ENCODE measurements at places on chromosomes 4 and X. TPM values are rescaled to one million over a fixed set of nuclear protein-coding genes. Genes with fewer than 3 reads are reported as not detected.
A peak's percentile ranks its signal among the peaks of the same experiment; 100 is the strongest.

DNA sequence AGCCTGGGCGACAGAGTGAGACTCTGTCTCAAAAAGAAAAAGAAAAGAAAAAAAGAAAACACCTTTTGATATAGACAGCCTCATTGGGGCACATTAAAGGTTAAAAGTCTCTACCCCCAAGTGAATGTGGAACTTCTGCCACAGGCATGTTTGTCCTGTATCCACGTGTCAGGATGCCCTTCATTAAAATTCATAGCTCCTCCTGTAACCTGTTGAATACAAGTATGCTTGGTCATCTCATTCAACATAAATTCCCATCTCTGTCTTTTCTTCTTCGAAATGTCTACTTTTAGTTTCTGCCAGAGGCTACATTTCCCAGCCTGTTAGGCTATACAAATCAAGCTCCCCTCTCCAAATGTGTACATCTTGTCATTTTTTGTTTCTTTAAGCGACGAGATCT, 25.8 kb downstream of the P2RY8 start:
- no peak for DNase-seq

EIF2S3 gene
- total RNA-seq, result 386 TPM

CXCL3 gene
- not detected for total RNA-seq

DNA sequence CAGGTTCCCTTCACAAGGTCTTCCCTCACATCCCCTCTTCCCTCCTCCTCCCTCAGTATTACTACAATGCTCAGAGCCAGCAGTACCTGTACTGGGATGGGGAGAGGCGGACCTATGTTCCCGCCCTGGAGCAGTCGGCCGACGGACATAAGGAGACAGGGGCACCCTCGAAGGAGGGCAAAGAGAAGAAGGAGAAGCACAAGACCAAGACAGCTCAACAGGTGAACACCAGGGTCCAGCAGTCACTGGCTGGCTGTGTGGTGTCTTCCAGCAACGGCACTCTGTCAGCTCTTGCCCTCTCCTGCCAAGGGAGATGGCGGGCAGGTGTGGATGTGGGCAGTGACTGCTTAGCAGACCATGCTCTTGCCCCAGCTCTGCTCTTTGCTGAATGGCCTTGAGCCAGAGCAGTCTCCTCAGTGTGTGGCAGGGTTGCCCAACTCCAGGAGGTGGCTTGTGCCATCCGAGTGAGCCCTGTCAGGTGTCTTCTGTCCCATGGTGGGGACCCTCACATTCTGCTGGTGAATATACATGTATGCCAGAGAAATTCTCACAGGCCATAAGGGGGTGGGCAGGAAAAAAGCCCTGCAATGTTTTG, 11.4 kb upstream of the UBA1 start:
- no peak for DNase-seq

DNA sequence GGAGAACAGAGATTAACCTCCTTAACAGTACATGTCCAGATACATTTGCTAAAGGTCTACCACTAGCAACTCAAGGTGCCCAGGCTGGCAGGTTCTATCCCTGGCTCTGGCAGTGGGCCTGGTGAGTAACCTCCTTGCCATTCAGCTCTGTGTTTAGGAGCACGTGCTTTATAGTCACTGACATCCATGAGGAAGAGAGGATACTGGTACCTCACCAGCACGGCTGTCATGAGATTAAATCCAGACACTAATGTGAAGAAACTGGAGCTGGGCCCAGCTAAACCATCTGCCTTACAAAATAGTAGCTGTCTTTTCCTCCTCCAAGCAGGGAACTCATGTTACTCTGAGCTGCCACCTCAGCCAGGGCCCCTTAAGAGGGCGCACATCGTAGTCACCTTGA, 45.3 kb downstream of the GPRASP3 start:
- DNase-seq, result no peak

GRCh38 chrX:48468247-48468671, 1.8 kb downstream of the SLC38A5 start:
- DNase-seq, result peak; percentile 48

- no peak for DNase-seq
These were observed 127.1 kb upstream of the PCDH18 start for GRCh38 chr4:137659431-137659830.

BANK1 gene
- total RNA-seq, result 0.17 TPM

PGAM4 gene
- total RNA-seq, result 0.86 TPM

Data from activated naive CD4-positive, alpha-beta T cell treated with anti-CD3 and anti-CD28 coated beads for 36 hours (primary cell).